ENCODE measurements at places on chromosomes 12 and 14.

GRCh38 chr14:91036741-91037469 is 23.5 kb downstream of the RPS6KA5 start:
- DNase-seq: no peak

DNA sequence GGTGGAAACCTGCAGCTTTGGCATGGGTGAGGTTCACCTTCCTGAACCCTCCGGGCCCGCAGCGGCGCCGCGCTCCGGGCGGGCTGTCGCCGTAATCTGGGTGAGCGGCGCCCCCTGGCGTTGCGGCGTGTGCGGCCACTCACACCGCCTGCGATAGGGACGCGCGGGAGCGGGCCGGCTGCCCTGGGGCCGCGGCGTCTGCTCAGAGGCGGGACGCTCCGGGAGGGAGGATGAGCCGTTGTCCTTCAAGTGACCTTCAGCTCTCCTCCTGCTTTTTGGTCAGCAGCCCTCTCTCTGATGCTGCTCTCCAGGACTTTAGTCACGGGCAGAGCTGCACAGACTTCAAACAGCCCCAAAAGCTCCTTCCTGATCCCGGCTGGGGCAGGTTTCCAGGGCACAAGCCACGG is 211.7 kb upstream of the FKBP4 start:
- peak; percentile 2 for DNase-seq

GRCh38 chr12:26646571-26646970 is 186.4 kb downstream of the ITPR2 start:
- DNase-seq: no peak

DNA sequence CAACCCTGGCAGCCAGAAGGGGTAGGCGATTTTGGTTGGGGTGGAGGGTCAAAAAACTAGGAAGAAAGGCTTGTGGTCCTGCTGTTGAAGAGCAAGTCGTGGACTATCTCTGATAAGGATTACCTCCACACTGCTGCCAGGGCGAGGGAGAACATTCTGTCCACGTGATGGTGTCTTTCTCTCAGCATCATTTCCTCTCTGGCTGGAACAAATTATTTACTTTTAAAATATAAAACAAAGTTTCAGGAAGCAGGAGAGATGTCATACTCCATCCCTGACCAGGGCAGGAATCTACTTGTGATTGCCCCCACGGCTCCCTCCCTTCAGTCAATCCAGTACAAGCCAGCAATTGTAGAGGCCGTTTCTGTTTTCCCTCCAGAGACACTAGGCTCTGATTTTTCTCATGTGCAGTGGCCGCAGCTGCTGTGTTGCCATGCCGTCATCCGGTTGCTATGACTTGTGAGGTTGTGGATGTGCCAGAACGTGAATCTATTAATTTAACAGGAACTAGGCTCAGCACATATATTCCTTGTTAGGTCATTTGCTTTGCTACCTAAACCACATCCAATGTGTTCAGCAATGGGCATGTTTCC is 61.5 kb upstream of the PTGR2 start:
- DNase-seq: peak; percentile 74

DNA sequence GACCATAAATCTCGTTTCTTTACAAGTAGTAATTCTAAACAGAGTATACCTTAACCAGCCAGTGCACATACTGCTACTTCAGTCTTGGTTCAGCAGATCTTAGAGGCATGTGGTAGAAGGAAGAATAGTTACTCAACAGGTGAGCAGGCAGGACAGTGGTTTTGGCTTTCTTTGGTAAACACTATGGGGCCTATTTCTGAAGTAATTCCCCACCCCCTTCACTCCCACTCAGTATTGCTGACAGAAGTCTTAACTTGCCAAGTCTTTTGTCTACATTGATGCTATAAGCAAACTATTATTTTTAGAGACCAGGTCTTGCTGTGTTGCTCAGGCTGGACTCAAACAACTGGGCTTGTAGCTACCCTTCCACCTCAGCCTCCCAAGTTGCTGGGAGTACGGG is 68.5 kb downstream of the FBXO34 start:
- no peak for DNase-seq

DNA sequence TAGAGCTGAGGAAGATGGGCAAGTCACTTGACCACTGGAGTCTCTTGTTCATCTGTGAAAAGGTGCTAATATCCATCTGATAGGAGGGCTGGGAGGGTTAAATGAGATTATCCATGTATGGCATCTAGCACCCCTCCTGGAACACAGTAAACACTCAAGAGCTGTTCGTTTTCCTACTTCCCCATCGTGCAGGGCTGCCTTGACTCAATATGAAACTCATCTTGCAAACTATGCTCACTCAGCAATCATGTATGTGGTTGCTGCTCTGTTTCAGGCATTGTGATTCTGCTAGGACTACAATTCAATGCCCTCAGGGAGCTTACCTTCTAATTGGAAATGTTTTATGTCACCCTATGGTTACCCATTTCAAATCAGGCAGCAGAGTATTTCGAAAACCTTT is 395.6 kb downstream of the BCAT1 start:
- DNase-seq: no peak

- peak; percentile 25 for DNase-seq
These were observed 37.3 kb downstream of the ACTN1 start for GRCh38 chr14:68941820-68942219.

DNA sequence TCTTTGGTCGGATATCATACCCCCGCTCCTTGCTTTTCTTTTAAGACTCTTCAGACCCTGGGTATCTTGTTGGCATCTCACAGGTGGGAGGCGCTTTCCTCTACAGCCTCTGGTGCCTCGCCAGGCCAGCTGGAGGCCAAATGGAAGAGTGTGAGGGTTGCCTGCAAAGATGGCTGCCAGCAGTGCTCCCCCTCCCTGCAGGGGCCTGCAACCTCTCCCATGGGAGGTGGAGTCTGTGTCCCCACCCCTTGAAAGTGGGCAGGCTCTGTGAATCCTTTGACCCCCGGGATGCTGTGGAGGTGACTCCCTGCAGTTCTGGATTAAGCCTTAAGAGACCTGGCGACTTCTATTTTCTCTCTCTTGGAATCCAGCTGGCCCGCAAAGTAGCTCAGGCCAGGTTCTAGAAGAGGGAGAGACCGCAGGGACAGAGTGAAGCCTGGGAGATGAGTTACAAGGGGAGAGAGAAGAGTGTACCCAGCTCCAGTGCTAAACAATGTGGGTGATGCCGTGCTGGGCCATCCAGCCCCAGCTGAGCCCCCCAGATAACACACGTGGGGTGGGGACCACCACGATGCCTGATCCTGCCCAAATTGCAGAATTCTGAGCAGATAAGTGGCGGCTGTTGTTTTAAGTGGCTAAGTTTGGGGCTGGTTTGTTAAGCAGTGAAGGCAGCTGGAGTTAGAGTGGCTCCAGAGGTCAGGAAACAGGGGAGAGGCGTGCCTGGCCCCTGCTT is 37.9 kb upstream of the NCOR2 start:
- no peak for DNase-seq

DNA sequence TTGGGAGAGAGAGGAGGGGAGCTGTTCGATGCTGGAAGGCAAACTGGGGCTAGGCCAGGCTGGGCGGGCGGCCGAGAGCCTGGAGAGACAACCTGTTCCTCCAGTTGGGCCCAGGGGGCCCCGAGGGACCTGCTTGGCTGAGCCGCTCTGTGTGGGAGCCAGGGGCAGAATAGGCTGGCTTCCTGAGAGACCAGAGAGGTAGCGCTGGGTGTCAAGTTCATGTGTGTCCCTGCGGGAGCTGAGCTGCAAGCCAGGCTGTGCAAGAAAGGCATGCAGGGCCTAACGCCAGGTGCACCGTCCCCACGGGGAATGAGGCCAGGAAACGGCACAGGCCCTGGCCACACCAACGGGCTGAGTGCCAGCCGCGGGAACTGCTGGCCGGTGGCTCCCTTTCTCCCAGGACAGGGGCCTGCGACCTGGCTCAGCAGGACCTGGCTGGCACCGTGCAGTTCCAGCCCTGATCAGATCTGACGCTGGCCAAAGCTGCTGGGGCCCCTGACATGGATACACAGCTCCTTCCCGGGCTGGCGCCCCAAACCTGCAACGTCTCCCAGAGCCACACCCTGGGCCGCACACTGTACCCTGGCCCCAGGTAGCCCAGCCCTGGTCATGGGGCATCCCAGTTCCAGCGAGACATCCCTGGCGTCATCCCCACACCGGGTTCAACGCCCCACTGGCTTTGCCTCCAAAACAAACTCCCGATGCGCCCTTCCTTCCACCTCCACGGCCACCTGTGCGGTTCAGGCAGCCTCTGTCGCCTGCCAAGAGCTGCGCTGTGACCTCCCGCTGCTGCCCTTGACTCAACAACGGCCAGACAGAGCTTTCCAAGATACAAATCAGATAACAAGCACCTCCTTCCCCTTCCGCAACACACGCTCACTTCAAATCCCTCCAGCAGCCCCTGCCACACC is 65.0 kb downstream of the RFLNA start:
- DNase-seq: no peak

GRCh38 chr12:5305425-5305824 is 126.5 kb upstream of the NTF3 start:
- DNase-seq: no peak

GRCh38 chr12:29088611-29089219 is 60.4 kb upstream of the FAR2 start:
- DNase-seq: no peak

DNA sequence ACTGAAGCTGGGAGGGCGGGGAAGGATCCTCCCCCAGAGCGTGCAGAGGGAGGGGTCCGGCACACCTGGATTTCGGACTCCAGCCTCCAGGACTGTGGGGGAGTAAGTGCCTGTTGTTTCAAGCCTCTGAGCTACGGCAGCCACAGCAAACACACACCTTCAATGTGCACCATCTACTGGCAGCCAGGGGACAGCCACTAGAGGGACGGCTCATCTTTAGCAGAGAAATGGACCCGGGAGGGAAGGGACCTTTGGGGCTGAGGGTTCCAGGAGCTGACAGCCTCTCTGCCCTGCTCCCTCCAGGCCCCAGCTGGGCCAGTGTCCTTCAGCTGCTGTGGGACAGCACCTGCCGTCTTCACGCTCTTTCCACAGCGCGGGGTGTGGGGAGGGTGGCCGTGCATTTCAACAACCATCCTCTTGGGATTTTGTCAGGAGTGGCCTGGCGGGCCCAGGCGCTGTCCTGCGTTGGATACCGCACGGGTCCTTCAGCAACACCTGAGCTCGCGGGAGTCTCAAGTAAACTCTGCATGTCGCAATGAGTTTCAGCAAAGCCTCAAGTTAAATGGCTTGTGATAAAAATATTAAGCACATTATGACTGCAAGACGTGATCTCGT is 209.2 kb upstream of the C14orf180 start:
- no peak for DNase-seq

GRCh38 chr12:63325757-63326156 is 174.8 kb upstream of the AVPR1A start:
- DNase-seq: no peak

DNA sequence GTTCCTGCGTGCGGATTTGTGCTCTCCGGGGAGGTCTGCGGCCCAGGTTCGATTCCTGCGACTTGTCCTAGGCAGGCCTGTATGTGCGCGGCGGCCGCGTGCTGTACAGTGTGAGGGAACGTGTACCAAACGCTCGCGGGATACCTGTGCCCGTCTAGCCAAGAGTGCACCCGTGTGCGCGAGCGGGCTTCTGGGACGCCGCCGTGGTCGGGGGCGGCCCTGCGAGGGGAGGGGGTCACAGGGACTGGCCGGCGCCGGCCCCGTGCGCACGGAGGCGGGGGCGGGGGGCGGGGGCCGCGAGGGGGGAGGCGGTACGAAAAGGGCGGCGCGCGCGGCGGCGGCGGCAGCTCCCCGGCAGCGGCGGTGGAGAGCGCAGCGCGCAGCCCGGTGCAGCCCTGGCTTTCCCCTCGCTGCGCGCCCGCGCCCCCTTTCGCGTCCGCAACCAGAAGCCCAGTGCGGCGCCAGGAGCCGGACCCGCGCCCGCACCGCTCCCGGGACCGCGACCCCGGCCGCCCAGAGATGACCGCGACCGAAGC is at the start of gene DLK1:
Gene DLK1 (plus strand): TSS at position 343 of the 536 bp plus-strand sequence. CDS start 177 bp downstream, at position 520.
- no peak for DNase-seq

GRCh38 chr12:88509851-88510250 is 70.4 kb downstream of the KITLG start:
- DNase-seq: no peak

GRCh38 chr12:108295641-108296040 is 43.5 kb downstream of the CMKLR1 start:
- no peak for DNase-seq

- no peak for DNase-seq
These were observed 246.0 kb downstream of the BMP4 start for GRCh38 chr14:53710615-53711014.

GRCh38 chr14:68210729-68211299 is 391.2 kb downstream of the RAD51B start:
- DNase-seq: peak; percentile 78

DNA sequence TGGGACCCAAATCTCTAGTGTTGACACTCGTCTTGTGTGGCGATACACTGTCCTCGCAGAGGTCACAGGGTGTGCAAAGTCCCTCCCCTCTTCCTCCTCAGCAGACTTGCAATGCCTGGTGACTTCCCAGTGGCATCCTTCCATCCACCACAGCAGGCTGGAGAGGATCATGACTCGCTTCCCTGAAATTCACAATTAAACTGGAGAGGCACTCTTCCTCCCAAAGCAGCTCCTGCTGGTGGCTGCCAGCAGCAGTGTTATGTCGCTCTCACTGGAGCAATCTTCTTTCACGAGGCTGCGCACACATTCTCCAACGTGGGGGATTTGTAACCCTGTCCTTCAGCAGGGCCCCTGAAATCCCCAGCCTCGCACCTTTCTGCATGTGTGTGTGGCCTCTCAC is 145.2 kb upstream of the TMCC3 start:
- DNase-seq: peak; percentile 21

- DNase-seq: no peak
These were observed 43.4 kb downstream of the HSP90AA1 start for GRCh38 chr14:102043251-102044025.

DNA sequence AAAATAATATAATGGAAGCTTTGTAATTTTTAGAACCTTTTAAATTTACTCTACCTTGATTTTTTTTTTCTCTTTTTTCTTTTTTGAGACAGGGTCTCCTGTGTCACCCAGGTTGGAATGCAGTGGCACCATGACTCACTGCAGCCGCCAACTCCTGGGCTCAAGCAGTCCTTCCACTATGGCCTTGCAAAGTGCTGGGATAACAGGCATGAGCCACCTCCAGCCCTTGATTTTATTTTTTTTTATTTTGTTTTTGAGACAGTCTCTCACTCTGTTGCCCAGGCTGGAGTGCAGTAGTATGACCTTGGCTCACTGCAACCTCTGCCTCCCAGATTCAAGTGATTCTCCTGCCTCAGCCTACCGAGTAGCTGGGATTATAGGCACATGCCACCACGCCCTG is 65.3 kb upstream of the TRAF3 start:
- no peak for DNase-seq

- no peak for DNase-seq
These were observed 183.5 kb downstream of the ADGRD1 start for GRCh38 chr12:131137009-131137835.

GRCh38 chr12:89260841-89261637 is 91.3 kb downstream of the DUSP6 start:
- DNase-seq: no peak

DNA sequence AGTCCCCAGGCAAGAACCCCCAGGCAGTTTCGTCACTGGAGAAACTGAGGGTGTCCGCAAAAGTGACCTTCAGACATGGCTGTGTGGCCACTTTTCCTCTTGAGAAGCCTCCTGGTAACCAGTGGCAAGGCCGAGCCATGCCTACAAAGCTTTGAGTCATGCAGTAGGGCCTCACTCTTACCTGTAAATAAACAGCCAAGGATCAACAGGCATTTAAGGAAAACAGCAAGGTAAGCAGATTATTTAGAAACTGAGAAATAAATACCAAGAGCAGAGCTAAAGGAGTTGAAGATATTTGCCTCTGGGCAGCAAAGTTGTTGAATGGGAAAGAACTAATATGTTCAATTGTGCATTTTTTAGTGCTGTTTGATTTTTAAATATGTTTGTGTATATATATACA is 141.0 kb upstream of the BCL2L14 start:
- DNase-seq: no peak
